ENCODE measurements at places on chromosomes 1 and 21.
A peak's percentile ranks its signal among the peaks of the same experiment; 100 is the strongest.

- DNase-seq, result no peak
These were observed 513.7 kb upstream of the PLXNA2 start for GRCh38 chr1:208757846-208758245.

DNA sequence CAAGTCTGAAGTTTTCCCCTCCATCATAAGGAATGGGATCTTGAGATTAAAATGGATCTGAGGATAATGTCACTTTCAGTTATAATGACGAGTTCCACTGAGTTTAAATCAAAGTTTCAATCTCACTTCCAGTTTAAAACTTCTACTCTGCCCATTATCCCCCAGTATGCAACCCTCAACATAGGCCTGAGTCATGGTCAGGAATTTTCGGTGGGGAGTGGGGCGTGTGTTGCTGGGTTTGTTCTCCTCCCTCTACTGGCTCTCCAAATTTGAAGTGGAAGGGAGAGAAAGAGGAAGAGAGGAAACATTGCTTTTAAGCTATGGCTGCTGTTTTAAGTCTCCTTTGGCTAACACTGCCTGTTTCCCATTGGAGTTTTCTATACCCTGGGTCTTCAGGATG, 152.9 kb downstream of the TM2D1 start:
- DNase-seq, result no peak

DNA sequence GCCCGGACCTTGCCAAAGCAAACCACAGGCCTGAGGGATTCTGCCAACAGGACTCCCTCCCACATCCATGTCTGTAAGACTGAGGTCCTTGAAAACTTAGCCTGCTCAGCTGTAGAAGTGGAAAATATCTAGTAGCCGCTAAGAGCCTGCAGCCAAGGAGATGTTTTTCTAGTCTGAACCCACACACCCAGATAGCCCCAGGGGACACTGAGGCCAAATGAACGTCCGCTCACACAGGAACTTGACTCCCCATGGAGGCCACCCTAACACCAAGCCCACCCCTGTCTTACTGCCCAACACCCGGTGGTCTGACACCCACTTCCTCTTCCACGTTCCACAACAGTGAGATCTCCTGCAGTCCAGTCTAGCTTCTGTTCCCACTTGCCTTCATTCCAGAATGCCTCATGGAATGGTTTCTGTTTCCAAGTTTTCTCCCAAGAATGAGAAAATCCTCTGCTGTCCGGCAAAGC, 174.8 kb downstream of the PLPP3 start:
- no peak for DNase-seq

DNA sequence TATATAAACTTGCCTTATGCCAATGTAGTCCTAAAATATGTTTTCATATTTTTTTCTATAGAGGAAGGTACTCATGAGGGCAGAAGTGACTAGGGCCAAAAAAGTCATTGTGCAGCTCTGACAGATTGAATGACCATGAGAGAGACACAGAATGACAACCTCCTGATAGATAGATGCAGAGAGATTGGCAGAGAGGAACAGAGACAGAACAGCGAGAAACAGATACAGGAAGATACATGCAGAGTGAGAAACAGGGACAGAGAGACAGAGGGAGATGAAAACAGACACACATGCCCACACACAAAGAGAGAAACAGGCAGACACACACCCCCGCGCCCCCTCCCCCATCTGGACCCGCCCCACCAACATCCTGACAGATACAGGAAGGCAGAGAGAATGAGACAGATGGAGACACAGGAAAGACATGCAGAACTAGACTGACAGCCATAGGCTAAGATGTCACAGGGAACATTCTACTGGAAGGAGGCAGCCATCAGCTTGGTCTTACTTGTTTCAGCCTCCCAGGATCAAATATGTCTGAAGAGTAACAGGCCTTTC, 211.1 kb downstream of the ST6GALNAC3 start:
- DNase-seq, result no peak

GRCh38 chr1:220151454-220151853, 57.5 kb downstream of the IARS2 start:
- no peak for DNase-seq

DNA sequence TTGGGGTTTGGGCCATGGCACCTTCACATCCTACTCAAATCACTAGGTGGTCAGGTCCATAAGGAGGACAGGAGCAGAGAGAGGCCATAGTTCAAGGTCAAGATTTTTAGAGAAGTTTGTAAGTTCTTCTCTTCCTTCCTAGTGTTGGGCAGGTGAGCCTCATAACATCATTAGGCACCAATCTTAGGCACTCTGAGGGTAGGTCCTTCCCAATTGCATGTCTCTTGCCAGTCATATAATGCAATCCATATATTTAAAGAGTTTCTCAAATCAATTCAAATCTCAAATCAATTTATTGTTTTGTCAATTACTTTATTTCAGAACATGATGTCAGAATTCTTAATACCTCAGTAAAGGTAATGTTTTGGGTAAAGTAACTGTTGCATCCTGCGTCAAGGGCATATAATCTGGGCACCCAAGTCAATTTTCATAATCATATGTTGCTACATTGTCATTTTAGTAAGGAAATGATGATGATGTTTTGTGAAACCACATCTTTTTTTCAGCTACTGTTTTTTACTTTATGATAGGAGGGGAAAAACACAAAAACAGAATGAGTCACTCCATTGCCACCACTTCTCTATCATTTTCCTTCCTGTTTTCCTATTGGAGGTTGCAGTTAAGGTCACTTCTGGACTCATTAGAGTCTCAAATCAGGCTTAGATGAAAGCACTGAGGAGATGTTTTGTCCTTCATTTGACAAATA, 122.7 kb downstream of the UCHL5 start:
- no peak for DNase-seq

- peak; percentile 83 for DNase-seq
These were observed 246.7 kb upstream of the NFIA start for GRCh38 chr1:60835649-60836048.

DNA sequence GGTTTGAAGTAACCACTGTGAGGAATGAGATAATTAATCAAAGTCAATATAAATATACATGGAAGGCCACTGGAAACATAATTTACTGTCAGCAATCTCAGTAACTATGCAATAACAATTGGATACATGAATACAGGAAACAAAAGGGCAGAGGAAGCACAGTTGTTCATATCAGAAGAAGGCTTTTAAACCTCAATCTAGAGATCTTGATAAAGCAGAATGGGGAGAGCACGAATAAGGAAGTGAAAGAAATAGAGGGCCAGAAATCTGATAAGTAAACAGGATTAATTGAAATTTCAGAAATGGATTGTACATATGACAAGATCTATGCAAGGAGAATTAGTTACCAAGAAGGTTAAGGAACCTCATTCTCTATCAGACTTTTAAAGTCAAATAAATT, 93.0 kb downstream of the EVI5 start:
- DNase-seq, result no peak

- no peak for DNase-seq
These were observed 383.8 kb upstream of the VAMP3 start for GRCh38 chr1:7387053-7387927.

DNA sequence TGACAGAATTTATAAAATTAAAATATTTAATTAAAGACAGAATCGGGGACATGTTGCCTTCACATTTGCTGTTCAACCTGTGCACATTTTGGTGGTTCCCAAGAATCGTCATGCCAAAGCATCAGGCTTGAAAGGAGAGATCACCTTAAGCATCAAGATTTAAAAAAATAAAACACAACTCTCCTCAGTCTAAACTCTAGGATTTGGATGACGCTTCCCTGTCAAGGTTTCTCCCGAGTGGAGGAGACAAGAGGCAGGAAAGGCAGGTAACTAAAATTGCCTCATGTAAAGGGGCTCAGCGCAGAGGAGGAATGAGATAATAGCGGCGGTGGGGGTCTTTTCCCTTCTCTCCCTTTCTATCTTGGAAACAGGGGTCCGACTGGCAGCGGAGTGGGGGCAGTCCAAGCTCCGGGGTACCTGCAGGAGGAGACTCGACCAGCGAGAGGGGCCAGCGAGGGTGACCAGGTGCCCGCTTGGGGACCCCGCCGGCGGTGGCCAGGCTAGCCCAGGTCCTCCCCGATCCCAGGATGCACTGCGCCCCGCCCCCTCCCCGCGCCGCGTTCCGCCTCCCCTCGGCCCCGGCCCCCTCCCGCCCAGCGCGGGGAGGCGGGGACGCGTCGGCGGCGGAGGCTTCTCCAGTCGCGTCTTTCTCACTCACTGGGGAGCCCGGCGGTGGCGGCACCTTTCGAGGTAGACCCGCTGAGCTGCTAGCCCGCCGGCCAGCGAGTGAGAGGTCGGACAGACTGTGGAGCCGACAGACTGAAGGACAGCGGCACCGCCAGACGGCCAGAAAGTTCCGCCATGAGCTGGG, at the start of gene FNBP1L:
TSS of gene FNBP1L (plus strand) at position 638 of the 811 bp plus-strand sequence. CDS start at position 802, 164 bp downstream.
- DNase-seq, result no peak

GRCh38 chr1:227673441-227673840, 61.7 kb downstream of the JMJD4 start:
- DNase-seq, result no peak

- no peak for DNase-seq
These were observed 268.1 kb downstream of the DNM3 start for GRCh38 chr1:172109359-172109758.

- no peak for DNase-seq
These were observed 68.1 kb downstream of the RHOU start for GRCh38 chr1:228803421-228803820.

DNA sequence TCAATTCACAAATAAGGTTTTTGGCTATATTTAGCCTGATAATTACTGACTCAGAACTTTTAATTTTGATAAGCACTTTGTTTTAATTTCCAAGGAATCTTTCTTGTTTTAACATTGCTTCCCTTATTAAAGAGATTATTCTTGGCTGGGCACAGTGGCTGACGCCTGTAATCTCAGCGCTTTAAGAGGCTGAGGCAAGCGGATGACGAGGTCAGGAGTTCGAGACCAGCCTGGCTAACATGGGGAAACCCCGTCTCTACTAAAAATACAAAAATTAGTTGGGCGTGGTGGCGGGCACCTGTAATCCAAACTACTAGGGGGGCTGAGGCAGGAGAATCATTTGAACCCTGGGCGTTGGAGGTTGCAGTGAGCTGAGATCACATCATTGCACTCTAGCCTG, 13.8 kb downstream of the ALG14 start:
- no peak for DNase-seq

DNA sequence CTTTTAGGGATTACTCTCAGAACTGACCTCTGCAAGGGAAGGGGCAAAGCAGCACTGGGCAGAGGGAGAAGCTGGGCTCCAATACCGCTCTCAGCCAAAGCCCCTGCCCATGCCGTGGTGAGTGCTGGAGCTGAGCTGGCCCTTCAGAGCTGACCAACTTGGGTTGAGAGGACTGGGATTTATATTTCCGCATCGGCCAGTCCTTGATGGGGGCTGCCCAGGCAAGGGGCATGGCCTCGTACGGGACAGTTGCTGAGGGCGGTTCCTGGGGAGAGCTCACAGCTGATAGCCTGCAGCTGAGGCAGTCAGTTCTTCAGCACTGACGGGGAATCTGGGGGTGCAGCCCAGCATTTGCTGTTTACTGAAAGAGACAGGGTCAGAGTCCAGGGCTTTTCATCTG, 8.0 kb downstream of the HUNK start:
- DNase-seq, result no peak

DNA sequence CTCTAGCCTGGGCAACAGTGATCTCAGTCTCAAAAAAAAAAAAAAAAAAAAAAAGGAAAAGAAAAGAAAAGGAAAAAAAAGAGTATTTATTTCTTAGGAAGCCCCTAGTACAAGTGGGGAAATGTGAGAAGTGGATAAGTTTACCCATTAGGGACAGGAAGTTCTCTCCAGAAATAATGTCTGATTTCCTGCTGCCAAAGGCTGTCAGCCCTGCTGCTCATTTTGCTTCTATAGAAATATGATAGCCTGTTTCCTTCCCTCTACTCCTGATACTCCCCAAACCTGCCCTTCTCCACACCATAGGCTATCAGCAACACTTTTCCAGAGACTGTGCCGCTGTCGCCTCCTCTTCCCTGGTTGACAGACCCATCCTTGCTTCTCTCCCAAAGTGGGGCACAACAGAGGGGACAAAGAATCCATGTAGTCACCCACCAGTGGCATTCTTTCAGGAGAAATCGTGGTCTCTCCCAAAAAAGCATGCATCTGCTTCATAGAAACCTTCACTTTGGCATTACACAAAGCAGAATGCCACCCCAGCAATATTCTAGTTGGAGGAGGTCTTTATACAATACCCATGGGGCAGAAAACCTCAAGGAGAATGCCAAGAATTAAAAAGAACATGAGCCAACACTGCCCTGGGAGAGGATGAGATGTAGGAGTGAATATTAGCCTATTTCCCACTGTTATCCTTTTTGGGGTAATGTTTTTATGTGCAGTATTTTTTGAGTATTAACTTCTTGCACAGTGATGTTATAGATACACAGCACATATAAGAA, 166.3 kb upstream of the NR5A2 start:
- DNase-seq, result no peak

DNA sequence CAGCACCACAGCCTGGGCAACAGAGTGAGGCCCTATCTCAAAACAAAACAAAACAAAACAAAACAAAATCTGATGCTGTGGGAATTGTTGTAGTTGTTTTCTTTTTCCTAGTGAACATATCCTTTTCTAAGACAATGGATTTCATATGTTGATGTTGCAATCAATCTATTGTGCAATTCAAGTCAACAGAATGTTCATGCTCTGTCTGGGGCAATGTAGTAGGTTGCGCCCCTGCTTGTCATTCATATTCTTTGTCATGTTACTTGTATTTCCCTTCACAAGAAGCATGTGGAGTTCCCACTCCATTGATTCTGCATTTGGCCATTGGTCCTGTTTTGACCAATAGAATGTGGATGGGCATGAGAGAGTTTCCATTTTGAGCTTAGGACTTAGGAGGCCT, 223.9 kb downstream of the DUSP10 start:
- DNase-seq, result peak; percentile 24

DNA sequence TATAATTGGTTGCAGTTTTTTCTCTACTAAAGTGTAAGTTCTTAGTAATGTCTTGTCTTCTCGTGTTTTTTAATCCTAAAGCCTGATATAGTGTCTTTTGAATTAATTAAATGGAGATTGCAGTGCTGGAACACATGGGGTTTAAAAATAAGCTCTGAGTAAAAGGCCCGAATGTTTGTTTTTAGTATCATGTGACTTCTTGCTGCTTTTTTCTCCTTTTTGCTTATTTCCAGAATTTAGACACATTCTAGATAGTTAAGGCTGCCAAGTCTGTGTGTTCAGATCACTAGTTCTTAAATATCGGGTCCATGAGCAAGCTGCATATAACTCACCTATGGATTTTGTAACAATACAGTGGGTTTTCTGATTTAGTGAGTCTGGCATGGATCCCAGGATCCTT, 27.5 kb downstream of the KCTD3 start:
- DNase-seq, result no peak

DNA sequence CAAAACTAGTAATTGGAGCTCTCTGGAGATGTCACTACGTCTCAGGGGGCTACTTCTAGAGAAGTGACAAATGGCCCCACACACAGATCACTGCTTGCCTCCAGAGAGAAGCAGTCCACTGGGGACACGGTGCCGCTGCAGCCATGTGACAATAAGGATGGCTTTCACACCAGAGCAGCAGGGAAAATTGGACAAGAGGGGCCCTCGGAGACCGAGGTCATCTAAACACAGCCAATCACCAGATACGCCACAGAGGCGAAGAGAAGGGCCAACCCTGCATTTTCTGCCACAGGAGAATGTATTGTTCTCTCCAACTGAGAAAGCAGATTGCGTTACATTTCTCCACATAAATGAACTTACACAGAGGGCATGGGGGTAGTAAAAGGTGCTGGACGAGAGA, 51.2 kb upstream of the TIAM1 start:
- no peak for DNase-seq
